ENCODE measurements at places on chromosomes 4 and X.

DNA sequence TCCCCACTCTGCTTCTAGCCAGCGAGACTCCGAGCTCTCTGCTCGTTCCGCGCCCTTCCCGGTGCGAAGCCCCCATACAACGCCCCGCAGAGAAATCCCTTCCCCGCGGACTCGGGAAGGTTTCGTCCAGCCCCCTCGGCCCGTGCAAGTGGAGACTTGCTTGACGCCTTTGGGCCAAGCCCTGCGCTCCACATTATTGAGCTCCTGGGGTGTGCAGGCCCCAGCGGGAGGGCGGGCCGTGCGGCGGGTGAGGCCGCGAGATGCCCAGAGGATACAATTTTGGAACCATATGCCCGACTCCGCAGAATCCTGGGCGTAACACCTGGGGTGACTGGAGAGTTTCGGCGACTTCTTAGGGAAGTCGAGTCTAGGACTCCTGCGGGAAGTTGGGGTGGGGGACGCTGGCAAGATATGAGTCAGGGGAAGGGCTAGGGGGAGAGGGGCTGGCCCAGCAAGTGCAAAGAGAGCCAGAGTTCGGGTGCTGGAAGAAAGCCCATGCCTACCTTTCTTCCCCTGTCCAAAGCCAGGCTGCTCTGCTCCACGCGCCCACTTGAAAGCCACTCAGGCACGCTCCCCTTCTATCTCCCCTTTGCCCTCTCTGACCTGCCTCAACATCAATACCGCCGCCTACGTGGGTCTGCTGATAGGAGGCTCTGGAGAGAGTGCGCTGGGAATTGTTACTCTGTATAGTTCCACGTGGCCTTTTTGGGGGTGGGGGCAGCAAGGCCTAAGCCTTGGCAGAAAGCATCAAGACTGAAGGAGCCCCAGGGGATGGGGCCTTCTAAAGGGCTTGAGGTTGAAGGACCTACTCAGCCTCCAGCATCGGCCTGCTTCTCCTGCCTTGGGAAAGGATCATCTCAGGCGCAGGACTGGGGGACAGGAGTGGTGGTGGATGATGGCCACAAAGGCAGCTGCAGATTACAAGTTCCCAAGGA, 1.2 kb upstream of the ELF4 start:
- no peak for DNase-seq

DNA sequence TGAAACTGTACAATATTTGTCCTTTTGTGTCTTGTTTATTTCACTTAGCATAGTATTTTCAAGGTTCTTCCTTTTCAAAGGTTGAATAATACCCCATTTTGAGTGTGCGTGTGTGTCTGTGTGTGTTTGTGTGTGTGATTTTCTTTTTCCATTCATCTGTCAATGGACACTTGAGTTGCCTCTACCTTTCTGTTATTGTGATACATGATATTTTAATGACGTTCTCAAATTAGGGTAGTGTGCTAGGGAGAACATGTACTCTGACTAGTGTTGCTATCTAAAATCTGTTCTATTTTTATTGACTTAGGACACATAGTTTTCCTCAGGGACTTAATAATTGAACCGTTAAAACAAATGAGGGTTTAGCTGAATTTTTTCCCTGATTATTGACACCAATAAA, 9.9 kb downstream of the MMRN1 start:
- DNase-seq, result no peak

GRCh38 chr4:81465406-81466340, 6.0 kb downstream of the RASGEF1B start:
- no peak for DNase-seq

DNA sequence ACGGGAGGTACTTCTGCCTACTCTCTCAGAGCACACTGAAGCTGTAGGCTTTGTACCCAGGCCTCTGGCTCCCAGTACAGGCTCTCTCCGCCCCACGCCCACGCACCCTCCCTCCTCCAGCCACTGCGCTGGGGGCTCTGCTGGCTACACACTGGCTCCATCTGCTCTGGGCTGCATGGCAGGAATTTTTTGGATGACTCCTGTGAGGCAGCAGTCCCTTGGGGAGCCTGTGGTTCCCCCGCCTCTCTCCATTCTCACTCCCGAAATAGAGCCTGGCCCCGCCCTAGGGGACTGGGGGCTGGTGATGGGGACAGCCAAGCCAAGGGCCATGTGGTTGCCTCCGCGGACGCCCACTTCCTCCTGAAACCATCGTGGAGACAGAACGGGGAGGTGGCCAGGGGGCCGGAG, 58.1 kb upstream of the ADRA2C start:
- DNase-seq, result no peak

GRCh38 chr4:10305816-10306215, 151.4 kb downstream of the ZNF518B start:
- no peak for DNase-seq
